ENCODE measurements at places on chromosomes 13 and 19. TPM values are rescaled to one million over a fixed set of nuclear protein-coding genes. Genes with fewer than 3 reads are reported as not detected.

GRCh38 chr13:79932556-79932955, 408.4 kb downstream of the SPRY2 start:
- no peak overlapping the region for H3K27ac ChIP-seq
- DNase-seq, result no peak

DNA sequence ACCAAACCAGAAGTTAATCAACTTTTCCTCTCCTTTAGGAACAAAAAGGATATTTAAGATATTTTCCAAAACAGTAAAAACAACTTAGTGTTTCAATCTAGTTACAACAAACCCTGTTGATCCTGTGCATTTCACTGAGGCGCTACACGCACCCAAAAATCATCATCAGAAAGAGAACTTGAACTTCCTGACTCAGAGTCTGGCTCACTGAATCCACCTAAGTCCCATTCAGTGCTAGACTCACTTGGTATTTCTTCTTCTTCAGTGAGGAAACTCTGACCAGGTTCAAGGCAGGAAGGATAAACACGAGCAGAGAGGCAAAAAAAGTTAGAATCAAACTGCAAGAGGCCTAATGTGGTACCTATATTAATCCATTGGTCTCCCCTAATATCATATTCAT, 2.2 kb downstream of the KBTBD6 start:
- peak overlapping the region; percentile 93 for H3K27ac ChIP-seq
- DNase-seq, result no peak
- H3K36me3 ChIP-seq, result peaks cover 31% of the 10 kb centered on the region
- no peaks in the 10 kb centered on the region for H3K27me3 ChIP-seq
- peak overlapping the region; percentile 93 for H3K4me3 ChIP-seq

- peak overlapping the region; percentile 76 for H3K4me3 ChIP-seq
- peak; percentile 29 for DNase-seq
- H3K4me1 ChIP-seq, result peaks cover 19% of the 10 kb centered on the region
- H3K36me3 ChIP-seq, result no peaks in the 10 kb centered on the region
These were observed 471 bp downstream of the DACH1 start for GRCh38 chr13:71866335-71867130.

DNA sequence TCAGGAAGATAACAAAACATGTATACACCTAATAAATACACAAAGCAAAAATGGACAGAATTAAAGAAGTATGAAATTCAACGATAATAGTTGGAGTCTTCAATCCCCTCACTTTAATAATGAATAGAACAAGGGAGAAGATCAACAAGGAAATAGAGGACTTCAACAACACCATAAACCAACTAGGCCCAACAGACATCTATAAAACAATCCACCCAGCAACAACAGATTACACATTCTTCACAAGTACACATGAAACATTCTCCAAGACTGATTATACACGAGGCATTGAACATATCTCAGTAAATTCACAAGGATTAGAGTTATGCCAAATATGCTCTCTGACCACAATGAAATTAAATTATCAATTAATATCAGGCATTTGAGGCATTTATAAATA, 185.5 kb upstream of the NBEA start:
- no peak overlapping the region for H3K27ac ChIP-seq
- no peaks in the 10 kb centered on the region for H3K4me1 ChIP-seq
- H3K4me3 ChIP-seq, result no peak overlapping the region
- peaks cover 3% of the 10 kb centered on the region for H3K27me3 ChIP-seq
- DNase-seq, result no peak
- no peaks in the 10 kb centered on the region for H3K36me3 ChIP-seq

The PBX4 gene
- total RNA-seq, result 9.6 TPM

The CGB7 gene
- total RNA-seq, result not detected

DNA sequence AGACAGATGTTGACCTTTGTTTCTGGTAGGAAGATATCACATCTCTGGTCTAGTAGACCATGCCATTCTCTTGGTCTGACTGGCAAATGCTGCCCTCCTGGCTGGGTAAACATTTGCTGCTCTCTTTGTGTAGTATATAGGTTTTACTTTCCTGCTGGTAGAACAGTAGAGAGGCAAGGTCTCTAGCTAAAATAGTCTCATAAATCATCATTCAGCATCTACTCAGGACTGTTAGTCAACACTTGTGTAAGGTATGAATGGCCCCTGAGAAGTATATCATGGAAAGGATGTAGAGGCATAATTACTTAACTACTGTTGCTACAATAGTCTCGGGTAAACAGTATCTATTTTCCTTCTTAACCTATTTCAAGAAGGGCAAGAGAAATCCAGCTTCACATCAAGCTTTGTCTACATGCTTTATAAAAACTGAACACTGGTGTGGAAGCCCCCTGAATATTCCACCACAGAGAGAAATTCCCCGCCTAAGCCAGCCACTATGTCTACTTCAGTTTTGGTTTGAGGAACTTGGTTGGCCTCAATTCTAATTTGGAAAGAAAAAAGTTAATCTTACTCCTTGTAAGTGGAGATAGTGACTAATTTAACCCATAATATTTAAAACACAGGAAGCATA, 18.4 kb upstream of the MYCBP2 start:
- peaks cover 16% of the 10 kb centered on the region for H3K4me1 ChIP-seq
- H3K27ac ChIP-seq, result peak overlapping the region; percentile 85
- H3K4me3 ChIP-seq, result peak overlapping the region; percentile 11
- peak; percentile 38 for DNase-seq

GRCh38 chr13:48985756-48986155, 10.0 kb downstream of the FNDC3A start:
- no peak for DNase-seq
- H3K4me1 ChIP-seq, result peaks cover 14% of the 10 kb centered on the region
- H3K27ac ChIP-seq, result no peak overlapping the region
- no peak overlapping the region for H3K4me3 ChIP-seq
- H3K36me3 ChIP-seq, result peaks cover 30% of the 10 kb centered on the region
